Osteocyte (in vitro differentiated cells): ENCODE measurements at places on chromosomes 1 and 21. TPM values are rescaled to one million over a fixed set of nuclear protein-coding genes. Genes with fewer than 3 reads are reported as not detected.

C1orf210 gene
- not detected in 2 replicates for total RNA-seq

TSTD1 gene
- 0.73 TPM in 1 of 2 replicates, not detected in the other for total RNA-seq

KIRREL1 gene
- total RNA-seq, result 122 TPM in 2 replicates

HLX gene
- total RNA-seq, result 0.54 and 1.5 TPM in 2 replicates

FASLG gene
- not detected in 2 replicates for total RNA-seq

IRF6 gene
- total RNA-seq, result 0.13 TPM in 1 of 2 replicates, not detected in the other

CFAP45 gene
- 0.52 and 0.83 TPM in 2 replicates for total RNA-seq

MCOLN3 gene
- total RNA-seq, result 0.34 TPM in 1 of 2 replicates, not detected in the other

OR2T33 gene
- not detected in 2 replicates for total RNA-seq

CBR3 gene
- 7.5 and 7.9 TPM in 2 replicates for total RNA-seq

FLG2 gene
- total RNA-seq, result not detected in 2 replicates

ETNK2 gene
- total RNA-seq, result 15.4 and 15.9 TPM in 2 replicates

- DNase-seq, result no peak
These were observed 30.3 kb downstream of the RSPH1 start for GRCh38 chr21:42465803-42466127.

- DNase-seq, result no peak
These were observed 117.5 kb downstream of the FOXD2 start for GRCh38 chr1:47555306-47555705.

DNA sequence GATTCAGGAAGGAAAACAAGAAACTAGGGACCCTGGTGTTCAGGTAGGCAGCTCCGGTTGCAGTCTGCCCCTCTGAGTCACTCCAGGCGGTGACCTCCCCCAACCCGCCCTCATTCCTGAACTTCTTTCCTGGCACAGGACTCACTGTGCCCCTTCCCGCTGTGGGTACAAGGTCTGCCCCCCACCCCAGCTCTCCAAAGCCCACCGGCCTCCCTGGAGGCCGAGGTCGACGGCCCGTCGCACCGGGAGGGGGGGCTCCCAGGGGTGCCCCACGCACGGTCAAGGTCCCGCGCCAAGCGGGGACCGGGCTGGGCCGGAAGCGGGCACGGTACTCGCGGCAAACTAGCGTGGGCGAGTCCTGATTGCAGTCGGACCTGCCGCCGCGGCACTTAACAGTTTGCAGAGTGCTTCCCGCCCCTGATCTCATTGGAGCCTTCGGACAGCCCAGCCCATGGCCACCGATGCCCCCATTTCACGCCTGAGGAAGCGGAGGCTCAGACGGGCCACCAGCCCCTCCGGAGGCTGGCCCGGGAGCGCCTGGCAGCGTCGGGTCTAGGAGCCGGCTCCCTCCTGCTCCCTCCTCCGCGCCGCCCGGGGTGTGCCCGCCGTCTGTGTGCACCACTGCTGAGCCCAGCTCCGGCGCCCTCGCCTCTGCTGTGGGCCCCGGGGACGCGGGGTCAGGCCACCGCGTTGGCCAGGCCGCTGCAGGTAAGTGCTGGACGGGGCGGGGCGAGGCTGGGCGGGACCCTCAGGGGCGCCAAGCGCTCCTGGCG lies at the start of gene GJB3:
TSS of gene GJB3 (plus strand) at position 144 of the 773 bp plus-strand sequence. CDS start 3,549 bp downstream, outside the sequence.
- no peak for DNase-seq

- no peak for DNase-seq
These were observed 48.4 kb downstream of the USP48 start for GRCh38 chr1:21734526-21734925.

DNA sequence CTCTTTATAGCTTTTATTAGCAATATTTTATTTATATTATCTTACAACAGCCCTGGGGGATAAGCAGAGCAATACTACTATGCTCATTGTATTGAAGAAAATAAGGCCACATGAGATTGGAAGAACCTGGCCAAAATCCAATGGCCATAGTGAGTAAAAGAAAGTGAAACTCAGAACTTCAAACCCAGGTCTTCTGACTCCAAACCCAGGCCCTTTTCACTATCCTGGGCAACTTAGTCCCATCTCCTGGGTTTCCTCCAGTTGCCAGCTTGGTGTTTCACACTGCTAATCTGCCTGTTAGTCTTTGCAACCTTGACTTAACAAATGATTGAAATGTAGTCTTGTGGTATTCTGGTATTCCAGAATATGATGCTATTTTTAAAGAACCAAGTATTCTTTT lies 22.4 kb upstream of the EXO1 start:
- DNase-seq, result no peak

GRCh38 chr1:78052685-78053405 lies 7.1 kb downstream of the GIPC2 start:
- DNase-seq, result no peak

DNA sequence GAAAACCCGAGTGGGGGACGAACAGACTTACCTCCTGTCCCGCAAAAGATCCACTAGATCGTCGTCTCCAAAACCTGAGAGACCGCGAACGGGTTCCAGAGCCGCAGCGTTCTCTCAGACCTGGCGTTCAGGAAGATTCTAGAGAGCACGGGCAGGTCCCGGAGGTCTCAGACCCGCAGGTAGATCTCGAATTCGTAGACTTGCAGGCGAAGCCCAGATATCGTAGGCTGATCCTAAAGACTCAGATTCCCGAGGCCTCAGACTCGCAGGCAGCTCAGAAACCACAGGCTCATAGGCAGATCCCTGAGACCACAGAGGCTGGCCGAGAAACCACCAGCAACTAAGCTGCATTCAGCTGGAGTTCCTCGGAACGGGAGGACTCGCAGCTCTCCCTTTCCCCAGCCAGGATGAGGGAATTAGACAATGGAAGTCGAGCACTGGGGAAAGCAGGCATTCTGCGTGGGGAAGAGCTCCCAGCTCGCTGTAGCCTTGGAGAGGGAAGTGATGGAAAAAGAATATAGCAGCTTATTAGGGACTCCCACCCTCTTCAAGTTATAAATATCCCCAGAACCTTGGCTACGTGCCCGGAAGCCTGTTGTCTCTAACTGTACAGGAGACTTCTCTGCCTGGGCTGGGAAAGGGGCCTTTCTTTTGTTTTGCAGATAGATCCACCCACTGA lies at the start of gene ZNF436:
TSS of gene ZNF436 (minus strand) at position 502 of the 679 bp plus-strand sequence. CDS start 1,831 bp downstream, outside the sequence.
- DNase-seq, result peak; percentile 89

GRCh38 chr1:213761845-213762407 lies 225.8 kb upstream of the PROX1 start:
- DNase-seq, result no peak

DNA sequence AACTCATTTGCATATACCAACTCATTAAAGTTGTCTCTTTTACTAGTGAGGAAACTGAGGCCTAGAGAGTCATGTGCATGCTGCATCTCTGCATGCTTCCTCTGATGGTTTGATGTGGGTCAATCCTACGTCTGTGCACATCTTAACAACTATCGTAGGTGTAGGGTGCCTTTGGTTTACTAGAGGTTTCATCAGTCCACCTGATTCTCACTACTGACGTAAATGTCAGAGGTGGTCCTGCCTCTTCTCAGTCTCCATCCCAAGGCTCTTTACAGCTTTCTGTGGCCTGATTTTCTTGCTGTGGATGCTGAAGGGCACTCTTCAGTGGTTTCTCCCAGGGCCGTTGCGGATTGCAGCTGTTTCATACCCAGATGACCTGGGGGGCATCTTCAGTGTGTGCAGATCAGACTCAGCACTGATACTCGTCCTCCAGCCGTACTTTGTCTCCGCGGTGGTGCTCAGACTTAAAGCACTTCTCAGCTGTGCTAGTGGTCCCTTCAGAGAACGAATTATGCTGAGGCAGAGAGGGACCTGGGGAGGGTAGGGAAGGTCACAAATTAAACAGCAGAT lies 407.0 kb downstream of the KIF26B start:
- DNase-seq, result no peak

DNA sequence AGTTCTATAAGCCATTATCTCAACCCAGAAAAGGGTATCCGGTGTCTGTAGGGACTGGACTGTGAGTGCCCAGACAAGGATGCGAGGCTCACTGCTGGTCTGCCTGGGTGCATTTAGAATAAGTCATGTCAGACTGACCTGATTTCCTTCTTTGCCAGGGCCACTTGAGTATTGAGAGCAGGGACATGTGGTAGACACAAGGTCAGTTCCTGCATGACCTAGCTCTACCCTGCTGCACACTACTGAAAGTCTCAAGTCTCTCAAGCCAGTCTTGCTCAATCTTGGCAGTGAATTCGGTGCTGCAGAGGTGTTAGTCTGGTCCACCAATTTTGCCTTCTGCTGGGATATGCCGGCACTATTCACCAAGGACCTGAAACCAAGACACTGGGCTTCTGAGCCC lies 180.1 kb downstream of the C1orf94 start:
- DNase-seq, result no peak

- DNase-seq, result no peak
These were observed 69.6 kb downstream of the SDCCAG8 start for GRCh38 chr1:243325305-243325890.

GRCh38 chr21:32172106-32172505 lies 106.7 kb downstream of the MIS18A start:
- no peak for DNase-seq

DNA sequence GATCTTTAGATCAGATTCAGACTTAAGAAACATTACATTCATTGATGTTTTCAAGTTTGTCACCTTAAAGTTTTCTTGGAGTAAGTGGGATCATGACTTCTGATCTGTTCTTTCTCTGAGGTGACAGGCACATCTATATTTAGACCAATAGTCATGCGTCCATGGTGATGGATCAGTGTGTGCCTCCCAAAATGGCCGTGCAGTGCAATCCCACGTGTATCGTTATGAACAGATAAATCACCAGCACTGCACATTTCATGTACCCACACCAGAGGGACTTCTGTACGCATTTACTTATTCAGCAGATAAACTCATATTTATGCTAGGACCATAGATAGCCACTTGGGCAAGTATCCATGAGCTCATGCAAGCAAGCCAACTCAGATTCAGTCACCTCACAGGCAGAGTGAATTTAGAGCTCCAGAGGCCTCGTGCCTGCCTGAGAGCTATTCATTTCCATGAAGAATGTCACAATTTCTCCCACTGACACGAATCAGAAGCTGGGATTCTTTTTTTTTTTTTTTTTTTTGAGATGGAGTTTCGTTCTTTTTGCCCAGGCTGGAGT lies 13.9 kb upstream of the WDR26 start:
- DNase-seq, result no peak

GRCh38 chr1:205368478-205368877 lies 11.8 kb upstream of the KLHDC8A start:
- DNase-seq, result no peak

- DNase-seq, result no peak
These were observed 75.5 kb downstream of the TPR start for GRCh38 chr1:186299570-186299969.

GRCh38 chr1:225700889-225701465 lies 48.1 kb upstream of the ENAH start:
- no peak for DNase-seq

DNA sequence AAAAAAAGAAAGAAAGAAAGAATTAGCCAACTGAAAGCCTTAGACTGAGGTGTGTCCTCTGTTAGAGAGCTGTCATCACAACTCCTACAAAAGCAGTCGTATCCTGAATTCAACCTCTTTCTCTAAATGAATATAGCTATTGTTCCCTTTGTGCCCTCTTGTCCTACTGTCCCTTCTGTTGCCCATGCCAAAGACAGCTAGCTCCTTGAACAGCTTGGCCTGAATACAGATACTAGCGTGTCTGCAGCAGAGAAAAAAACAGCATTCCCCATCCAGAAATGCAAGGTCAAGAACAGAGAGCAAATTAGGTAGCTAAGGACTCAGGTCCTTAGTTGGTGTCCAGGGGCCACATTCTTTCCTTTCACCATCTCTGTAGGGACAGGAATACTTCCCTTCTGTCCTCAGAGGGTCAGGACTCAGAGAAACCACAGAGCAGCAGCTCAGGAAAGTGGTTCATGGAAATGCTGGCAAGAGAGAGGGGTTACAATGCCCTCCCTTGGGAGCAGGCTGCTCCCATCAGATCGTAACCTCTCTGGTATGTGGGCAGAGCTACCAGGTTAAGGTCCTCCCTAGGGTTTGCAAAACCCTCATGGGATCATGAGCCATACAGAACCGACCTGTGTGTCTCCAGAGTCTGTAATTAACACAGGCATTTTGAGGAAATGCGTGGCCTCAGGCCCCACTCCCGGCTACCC lies 1.8 kb upstream of the ZBTB48 start:
- no peak for DNase-seq

GRCh38 chr1:15354580-15354965 lies 55.1 kb upstream of the EFHD2 start:
- no peak for DNase-seq

DNA sequence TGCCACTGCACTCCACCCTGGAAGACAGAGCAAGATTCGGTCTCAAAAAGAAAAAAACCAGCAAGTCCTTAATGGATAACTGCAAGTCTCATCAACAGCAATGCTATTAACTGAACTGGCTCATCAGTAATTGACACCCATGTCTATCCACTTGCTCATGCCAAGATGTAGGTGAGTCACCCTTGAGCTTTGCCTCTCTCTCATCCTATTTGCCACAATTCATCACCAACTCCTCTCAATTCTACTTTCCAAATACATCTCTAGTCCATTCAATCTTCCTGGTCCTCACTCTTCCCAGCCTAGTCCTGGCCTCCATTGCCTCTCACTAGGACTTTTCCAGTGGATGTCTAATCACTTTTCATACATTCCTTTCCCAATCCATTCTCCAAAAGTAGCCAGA lies 103.7 kb upstream of the PRMT6 start:
- no peak for DNase-seq

- DNase-seq, result no peak
These were observed 40.6 kb upstream of the MAP10 start for GRCh38 chr1:232764458-232765251.

DNA sequence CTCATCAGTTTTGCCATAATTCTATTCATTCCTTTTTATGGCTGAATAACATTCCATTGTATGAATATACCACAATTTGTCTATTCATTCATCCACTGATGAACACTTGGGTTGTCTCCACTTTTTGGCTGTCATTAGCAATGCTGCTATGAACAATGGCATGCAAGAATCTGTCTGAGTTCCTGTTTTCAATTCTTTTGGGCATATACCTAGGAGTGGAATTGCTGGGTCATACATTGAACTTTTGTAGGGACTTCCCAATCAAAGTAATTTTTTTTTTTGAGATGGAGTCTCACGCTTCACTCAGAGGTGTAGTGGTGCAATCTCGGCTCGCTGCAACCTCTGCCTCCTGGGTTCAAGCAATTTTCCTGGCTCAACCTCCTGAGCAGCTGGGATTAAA lies 34.9 kb downstream of the AADACL4 start:
- DNase-seq, result no peak

DNA sequence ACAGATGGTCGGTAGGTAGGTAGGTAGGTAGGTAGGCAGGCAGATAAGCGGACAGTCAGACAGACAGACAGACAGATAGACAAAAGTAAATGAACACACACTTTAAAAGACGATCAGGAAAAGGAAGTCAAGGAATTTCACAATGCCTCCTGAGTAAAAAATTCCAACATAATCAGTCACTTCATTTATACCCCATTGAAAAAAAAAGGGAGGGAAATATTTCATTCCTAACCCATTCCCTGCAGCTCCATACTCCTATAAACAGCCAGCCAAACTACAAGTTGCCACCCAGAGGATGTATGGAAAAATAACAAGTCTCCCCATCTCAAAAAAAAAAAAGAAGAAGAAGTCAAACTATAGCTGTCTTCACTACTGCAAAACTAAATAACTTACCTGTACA lies 43.4 kb downstream of the ZZZ3 start:
- no peak for DNase-seq

DNA sequence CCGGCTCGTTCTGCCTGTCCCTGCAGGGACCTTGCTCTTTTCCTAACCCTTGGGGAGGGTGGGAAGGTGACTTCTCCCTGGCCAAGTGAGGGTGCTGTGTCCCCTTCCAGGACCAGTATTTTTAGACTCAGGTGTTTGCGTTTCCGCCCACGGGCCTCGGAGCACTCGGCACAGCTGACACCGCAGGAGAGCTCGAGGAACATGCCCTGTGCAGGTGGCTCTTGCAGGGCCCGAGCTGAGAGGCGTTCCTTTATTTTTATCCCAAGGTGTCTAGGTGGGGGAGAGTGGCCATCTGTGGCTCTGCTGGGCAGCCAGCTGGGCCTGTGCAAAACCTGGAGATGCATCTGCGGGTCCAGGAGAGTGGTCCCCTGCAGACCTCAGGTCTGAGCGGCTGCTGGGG lies 16.0 kb downstream of the PLCH2 start:
- no peak for DNase-seq
